Stimulated activated CD8-positive, alpha-beta memory T cell treated with anti-CD3 and anti-CD28 coated beads, Interleukin-7, amount 100 ng/mL, for 24 hours (primary cell): ENCODE measurements at places on chromosomes 16 and 17.

GRCh38 chr17:37493249-37494027 lies 3.7 kb downstream of the DUSP14 start:
- no peak for DNase-seq

DNA sequence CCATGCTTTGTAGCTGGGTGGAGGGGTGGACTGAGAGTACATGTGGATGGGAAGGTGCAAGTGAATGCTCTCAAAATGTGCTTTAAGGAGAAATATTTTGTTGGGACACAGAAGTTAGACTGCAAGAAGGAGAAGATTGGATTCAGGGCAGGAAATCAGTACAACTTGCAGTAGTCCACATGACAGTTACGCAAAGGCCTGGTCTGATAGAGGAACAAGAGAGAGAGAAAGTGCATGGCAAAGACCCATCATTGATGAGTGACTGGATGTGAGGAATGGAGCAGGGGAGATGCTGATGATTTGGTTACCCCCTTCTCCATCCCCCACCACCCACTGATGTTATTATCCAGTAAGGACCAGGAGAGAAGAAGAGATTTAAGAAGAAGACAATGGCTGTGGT lies 472.8 kb downstream of the MAF start:
- no peak for DNase-seq

DNA sequence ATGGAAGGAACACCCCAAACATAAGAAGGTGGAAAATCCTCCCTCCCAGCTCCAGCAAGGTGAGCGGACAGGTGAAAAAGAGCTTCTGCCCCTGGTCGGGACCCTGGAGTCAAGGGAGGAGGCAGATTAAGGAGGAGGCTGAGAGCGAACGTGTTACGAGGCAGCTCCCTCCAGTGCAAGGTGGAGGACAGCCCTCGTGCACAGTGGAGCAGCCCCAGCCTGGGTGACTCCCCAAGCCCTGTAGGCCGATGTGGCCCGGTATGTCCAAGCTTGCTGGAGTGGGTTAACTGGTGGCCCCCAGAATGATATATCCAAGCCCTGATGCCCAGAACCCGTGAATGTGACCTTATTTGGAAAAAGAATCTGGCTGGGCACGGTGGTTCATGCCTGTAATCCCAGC lies 15.5 kb upstream of the CRISPLD2 start:
- no peak for DNase-seq

- DNase-seq: no peak
Observed at GRCh38 chr16:60230666-60231065, 1496.5 kb upstream of the GOT2 start.

DNA sequence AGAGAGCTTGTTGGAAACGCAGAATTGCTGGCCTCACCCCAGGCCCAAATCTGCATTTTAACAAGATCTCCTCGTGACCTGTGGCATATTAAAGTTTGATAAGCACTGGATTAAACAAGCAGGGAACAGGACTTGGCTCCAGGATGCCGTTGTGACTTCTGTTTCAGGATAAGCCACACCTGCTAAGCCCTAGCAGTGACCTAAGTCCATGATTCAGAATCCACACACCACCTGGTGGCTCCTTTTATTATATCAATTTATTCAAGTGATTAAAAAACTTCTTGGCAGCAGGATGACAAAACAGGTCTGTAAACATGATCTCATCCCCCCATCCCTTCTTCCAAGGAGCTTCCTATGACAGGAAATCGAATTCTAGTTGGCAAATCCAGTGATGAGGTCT lies 9.1 kb downstream of the NAGPA start:
- no peak for DNase-seq

DNA sequence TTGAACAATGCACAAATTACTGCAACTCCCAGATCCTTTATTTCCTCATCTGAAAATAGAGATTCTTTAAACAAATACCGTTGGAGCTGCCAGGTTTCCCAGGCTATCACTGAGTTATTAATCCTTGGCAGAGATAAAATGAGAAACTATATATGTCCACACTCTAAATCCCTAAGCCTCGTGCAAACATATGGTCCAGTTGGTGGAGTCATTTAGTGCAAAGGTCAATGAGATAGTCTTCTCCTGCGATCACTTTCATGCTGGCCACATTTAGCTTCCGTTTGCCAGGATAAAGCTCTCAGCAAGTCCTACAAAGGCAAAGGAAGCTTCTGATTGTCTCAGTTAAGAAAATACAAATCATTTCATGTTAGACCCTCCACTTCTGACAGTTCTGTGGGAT lies 11.0 kb downstream of the GRIN2A start:
- no peak for DNase-seq

DNA sequence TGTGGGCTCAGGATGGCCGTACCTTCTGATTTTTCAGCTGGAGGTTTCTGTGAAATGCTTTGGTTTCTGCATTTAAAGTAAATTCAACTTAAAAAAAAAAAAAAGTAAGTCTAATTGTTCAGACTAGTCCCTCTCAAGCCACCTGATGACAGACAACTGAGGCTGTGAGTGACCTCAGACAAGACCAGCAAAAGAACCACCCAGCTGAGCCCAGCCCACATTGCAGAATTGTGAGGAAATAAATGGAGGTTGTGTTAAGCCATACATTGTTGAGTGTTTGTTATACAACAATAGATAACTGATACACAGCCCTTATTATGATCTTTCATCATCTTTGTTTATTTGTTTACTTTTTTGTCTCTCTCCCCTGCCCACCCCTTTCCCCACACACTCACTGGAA lies 44.7 kb upstream of the CMIP start:
- no peak for DNase-seq

- peak; percentile 62 for DNase-seq
Observed at GRCh38 chr17:51166987-51167931, 1.0 kb downstream of the NME2 start.

- DNase-seq: no peak
Observed at GRCh38 chr16:57591870-57592485, 36.5 kb upstream of the ADGRG1 start.

GRCh38 chr17:57368637-57369336 lies 112.5 kb downstream of the MSI2 start:
- no peak for DNase-seq

DNA sequence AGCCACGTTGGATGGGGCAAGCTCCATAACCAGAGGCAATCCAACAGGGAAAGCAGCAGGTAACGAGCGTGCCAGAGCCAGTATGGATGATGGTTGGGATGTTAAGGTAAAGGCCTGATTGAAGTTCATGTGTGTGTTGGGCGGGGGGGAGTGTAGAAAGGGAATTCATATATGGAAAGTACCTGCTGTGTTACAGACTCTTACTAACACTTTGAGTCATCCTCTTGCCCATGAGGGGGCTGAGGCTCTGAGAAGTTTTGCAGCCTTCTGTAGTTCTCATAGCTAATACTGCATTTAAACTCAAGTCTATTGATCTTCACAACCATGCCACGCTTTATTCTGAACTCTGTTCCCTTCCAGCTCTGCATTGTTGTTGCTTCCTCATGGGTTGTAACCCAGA lies 28.5 kb downstream of the SYCE1L start:
- no peak for DNase-seq

- DNase-seq: peak; percentile 65
Observed at GRCh38 chr16:87636050-87636684, 33.9 kb downstream of the JPH3 start.

GRCh38 chr16:76654088-76654820 lies 377.1 kb downstream of the CNTNAP4 start:
- DNase-seq: no peak

- no peak for DNase-seq
Observed at GRCh38 chr16:52469775-52470174, 77.2 kb downstream of the TOX3 start.

DNA sequence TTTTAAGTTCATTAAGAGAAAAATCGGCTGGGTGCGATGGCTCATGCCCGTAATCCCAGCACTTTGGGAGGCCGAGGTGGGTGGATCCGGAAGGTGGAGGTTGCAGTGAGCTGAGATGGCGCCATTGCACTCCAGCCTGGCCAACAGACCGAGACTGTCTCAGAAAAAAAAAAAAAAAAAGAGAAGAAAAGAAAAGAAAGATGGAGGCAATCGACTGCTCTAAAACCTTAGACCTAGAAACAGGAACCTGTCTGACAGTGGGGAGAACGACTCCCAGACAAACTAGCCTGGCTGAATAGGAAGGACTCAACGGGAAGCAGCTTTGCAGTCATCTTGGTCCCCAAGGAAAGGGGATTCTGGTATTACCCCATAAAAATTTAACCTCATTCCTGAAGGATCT lies 13.7 kb downstream of the MRC2 start:
- DNase-seq: no peak

DNA sequence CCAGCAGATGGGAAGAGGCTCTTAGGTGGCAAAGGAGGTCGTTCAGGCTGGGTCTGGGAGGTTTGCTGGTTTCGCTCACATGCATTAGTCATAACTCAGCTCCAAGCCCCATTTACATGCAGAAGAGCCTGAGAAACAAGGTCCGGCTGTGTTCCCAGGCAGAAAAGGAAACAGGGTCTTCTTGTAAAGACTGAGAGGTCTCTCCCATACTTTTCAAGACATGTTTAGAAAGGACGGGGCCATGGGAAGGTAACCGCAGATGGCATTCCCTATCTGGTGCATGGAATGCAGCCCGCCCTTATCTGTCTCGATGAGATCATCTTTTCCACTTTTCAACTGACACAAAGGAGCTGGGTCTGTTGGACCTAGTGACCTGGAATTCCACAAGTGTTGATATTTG lies 389.0 kb upstream of the CDH11 start:
- no peak for DNase-seq

DNA sequence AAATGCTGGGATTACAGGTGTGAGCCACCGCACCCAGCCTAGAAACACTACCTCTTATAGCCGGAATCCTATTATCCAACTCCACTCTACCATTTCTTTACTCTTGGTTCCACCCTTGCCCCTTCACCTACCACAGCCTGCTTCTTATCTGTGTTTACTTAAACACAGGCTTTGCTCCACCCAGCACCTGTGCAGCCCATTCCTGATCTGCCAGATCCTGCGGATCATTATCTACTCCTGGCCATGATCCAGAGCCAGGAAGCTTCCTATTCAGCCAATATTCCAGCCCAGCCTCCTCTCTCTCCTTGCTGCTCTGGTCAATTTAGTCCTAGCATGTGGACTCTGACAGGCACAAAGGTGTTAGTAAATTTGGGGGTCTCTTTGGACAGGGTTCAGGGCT lies 98.8 kb upstream of the MED13 start:
- no peak for DNase-seq

DNA sequence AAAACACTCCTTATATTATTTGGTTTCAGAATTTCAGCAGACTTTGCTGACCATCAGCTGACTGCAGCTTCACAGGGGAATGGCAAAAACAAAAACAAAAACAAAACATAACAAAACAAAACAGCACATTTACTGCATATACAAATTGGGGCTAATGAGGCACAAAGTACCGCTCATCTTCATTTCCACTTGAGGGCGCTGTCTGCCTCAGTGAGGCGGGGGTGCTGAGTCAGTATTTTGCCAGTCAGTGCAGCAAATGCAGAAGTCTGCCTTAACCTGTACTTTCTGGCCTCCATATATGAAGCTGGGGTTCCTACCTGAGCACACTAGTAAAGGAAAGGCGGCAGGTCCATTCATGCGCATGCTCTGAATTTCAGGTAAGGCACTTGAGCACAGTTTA lies 13.5 kb upstream of the DYNLRB2 start:
- no peak for DNase-seq

DNA sequence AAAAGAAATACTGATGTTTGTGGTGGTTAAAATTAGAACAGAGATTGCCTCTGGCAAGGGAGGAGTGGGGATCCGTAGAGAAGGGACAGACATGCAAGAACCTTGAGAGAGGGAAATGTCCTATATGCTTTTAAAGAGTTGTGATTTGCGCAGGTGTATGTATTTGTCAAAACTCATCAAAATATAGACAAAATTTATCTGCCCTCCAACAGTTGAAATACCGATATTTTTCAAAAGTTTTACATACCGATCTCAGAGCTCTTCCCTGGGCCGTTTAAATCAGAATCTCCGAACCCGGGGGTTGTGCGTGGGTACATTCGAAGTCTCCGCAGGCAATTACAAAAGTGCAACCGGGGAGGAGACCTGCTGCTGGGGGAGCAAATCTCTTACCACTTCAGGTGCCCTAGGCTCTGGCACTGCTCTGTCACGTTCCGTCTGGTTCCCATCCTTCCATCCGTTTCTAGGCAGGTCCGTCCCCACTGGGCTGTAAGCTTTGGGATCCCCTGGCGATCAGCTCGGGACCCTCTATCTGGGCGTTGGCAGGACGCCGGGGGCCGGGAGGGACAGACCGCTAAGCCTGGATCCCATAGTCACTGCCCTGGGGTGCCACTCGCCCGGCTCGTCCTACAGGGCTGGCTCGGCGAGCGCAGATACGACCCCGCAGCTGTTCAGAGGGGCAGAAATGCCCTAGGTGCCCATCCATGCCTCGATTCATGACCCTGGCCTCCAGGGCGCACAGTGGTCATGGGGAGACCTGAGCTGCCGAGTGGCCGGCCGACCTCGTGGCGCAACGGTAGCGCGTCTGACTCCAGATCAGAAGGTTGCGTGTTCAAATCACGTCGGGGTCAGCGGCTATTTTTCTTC lies 4.2 kb downstream of the BORCS6 start:
- peak; percentile 91 for DNase-seq

DNA sequence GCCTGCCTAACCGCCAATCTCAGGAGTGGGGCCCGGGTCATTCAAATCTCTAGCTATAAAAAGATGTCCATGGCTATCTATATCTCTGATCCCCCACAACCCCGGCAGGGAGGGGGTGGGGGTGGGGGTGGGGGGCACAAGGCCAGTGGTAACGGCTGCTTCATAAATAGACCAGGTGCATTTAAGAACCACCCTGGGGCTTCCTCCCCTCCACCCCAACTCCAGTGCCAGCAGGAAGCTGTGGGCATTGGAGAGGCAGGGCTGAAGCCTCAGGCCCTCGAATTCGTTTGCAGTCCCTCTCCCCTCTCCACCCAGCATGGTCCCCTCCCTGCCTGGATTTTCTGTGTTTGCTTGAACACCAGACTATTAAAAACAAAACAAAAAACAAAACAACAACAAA lies 56.0 kb downstream of the RAP1GAP2 start:
- DNase-seq: no peak

- no peak for DNase-seq
Observed at GRCh38 chr16:78363843-78364555, 264.5 kb downstream of the WWOX start.

- DNase-seq: no peak
Observed at GRCh38 chr16:53129281-53130158, 74.7 kb downstream of the CHD9 start.
